Endothelial cell of umbilical vein (primary cell): ENCODE measurements at places on chromosomes 6 and 20. TPM values are rescaled to one million over a fixed set of nuclear protein-coding genes. Genes with fewer than 3 reads are reported as not detected.

ECT2L gene
- not detected in 2 replicates for polyA plus RNA-seq

OR11A1 gene
- not detected in 2 replicates for polyA plus RNA-seq

HLA-DMB gene
- 0.75 and 1.1 TPM in 2 replicates for polyA plus RNA-seq

FHL5 gene
- not detected in 2 replicates for polyA plus RNA-seq

ID1 gene
- 152 and 182 TPM in 2 replicates for polyA plus RNA-seq

SLC44A4 gene
- 0.75 and 1.1 TPM in 2 replicates for polyA plus RNA-seq

DNA sequence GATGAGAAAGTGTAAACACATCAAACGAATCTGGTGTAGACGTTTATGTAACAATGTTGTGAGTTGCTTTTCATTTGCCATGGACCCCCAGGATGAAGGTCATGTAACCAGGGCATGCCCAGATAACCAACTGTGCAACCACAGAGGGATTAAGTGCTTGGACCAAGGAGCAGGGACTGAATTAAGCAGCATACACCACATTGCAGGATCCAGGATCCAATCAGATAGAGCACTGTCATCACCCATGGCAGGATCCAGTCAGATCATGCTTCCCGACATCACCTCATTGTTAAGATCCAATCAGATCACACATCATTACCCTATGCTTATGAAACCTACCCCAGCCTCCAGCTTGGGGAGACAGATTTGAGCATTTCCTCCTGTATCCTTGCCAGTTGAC lies 74.3 kb upstream of the RCAN2 start:
- DNase-seq: no peak

GRCh38 chr20:36390719-36391415 lies 84.7 kb downstream of the DLGAP4 start:
- no peak for DNase-seq

GRCh38 chr20:19932170-19932667 lies 84.9 kb upstream of the NAA20 start:
- DNase-seq: peak; percentile 98

DNA sequence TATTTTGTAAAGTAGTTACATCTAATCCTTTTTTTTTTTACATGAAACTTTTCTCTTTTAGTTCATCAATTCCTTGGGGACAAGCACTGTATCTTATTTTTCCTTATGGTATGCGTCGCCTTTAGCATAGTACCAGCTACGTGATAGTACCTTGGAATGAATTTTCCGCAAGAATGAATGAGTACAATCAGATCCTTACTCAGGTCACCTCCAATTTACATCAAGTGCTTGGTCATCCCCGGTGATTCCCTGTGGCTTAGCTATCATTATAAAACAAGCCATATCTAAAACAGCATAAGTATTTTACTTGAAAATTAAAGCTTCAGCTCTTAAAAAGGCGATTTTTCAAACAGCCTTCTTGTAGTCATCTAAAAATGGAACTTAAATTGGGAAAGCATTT lies 680.4 kb upstream of the MAP3K7 start:
- DNase-seq: no peak

DNA sequence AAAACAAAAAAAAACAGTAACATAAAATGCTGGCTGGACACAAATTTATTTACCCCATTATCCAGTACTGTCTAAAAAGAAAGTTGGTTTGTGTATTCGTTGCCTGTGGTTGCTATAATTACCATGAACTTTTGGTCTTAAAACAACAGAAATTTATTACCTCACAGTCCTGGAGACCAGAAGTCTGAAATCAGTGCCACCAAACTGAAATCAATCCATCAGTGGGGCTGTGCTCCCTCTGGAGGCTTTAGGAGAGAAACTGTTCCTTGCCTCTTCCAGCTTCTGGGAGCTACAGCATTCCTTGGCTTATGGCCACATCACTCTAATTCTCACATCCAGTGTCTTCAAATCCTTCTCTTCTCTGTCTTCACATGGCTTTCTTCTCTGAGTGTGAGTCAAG lies 79.4 kb downstream of the SNX5 start:
- no peak for DNase-seq

DNA sequence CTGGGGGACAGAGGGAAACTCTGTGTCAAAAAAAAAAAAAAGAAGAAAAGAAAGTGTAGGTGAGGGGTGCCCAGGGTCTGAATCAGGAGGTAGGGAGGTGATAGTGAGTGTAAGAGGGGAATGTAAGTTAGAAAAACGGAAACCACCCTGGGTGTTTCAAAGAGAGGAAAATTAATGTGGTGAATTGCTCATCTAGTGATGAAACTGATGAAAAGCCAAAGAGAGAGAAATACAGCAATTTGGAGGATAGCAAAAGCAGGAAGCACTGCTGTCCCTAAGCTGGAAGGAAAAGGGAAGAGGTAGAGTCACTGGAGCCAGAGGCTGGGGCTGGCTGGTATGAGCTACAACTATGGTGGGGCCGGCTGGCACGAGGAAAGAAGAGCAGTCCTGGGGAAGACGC lies 85.0 kb upstream of the CEP85L start:
- no peak for DNase-seq
